NCI-H1105 treated with DMSO at 0.1 percent for 48 hours (cell line): ENCODE measurements at places on chromosomes 7 and 10.

- DNase-seq, result no peak
Observed at GRCh38 chr7:11232462-11232861, 258.8 kb downstream of the PHF14 start.

DNA sequence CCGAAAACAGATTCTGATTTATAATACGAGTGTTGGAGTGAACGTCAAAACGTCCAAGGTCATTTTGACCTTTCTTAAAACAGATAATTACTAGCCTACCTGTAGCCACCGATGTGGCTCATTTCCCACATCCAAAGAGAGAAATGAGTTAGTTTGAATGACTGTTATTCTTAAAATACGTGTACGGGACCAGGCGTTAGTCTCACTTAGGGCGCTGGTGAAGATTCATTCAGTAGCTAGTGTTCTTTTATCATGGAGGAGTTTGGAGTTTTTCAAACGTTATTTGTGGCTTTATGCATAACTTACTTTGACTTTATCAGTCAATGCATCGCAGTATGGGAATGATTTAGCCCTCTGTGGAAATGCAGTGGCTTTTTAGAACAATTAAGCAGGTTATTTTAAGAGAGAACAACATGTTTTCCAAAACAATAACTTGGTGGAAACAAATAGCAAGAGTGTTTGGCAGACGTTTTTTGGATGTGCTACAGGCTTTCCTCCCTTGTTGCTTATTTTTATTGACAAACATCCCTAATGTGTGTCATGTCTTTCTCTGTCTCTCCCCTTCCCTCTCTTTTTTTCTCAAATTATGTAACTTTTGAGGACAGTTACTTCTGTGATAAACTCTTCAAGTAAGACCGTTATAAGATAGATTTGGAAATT is 1.6 kb downstream of the BICC1 start:
- no peak for DNase-seq

DNA sequence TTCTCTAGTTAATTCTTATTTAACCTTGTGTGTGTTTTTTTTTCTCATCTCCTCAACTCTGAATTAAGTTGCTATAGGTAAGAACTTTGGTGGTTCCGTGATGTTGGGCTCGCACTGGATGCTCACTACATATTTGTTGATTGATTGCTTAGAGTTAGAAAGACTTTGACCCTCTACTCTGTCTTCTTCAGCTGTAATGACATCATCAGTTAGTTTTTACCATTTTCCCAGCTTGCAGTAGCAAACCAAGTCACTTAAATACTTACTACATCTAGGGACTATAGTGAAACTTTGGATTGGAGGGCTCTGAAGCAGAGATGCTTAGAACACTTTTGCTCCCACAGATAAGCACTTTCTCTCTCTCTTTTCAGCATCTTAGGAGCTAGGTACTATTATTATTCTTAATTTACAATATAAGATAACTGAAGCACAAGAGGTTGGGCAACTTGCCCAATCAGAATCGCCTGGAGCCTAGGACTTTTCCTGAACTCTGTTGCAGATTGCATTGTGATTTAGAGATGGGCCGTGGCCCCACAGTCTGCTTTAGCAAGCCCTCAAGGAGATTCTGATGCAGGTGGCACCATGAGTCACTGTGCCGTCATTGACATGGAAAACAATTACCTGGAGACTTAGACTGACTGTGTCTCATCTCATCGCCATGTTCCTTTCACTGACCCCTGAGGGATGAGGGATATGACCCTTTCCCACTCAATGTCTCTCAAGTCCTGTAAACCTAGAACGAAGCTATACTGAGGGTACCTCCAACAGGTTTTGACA is 471.9 kb upstream of the PODXL start:
- no peak for DNase-seq

GRCh38 chr7:98729121-98729520 is 112.0 kb downstream of the NPTX2 start:
- no peak for DNase-seq

DNA sequence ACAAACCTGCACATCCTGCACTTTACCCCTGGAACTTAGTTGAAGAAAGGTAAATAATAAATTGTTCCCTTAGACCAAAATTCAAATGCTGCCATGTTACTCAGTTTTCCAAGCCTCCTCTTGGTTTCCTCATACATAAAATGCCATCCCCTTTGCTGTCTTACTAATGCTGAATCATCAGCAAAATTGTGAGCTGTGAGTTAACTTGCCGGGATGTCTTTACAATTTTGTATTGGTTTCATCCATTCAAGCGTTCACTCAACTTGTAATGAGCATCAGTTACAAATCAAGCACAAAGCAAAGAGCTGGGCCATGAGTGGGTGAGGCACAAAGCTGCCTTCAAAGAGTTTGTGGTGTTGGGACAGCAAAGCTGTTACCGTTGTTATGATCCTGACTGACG is 395.8 kb upstream of the ZMIZ1 start:
- no peak for DNase-seq

- no peak for DNase-seq
Observed at GRCh38 chr7:115840702-115841101, 189.9 kb downstream of the TFEC start.

DNA sequence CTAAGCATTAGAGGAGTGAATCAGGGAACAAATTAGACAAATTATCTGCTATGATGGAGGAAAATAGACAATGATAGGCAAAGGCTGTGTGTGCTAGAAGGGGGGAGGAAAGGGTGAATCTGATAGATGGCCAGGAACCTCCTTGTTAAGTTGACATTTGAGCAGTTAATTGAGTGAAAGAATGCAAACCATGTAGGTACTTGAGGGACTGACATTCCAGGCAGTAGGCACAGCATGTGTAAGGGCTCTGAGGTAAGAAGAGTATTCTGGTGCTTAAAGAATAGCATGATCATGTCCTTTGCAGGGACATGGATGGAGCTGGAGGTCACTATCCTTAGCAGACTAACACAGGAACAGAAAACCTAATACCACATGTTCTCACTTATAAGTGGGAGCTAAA is 48.6 kb upstream of the TES start:
- peak; percentile 4 for DNase-seq

GRCh38 chr7:6533893-6534495 is 17.3 kb downstream of the GRID2IP start:
- no peak for DNase-seq

- no peak for DNase-seq
Observed at GRCh38 chr7:20998309-20998708, 211.6 kb upstream of the SP8 start.

- DNase-seq, result no peak
Observed at GRCh38 chr7:157739650-157740049, 402.8 kb downstream of the DNAJB6 start.

DNA sequence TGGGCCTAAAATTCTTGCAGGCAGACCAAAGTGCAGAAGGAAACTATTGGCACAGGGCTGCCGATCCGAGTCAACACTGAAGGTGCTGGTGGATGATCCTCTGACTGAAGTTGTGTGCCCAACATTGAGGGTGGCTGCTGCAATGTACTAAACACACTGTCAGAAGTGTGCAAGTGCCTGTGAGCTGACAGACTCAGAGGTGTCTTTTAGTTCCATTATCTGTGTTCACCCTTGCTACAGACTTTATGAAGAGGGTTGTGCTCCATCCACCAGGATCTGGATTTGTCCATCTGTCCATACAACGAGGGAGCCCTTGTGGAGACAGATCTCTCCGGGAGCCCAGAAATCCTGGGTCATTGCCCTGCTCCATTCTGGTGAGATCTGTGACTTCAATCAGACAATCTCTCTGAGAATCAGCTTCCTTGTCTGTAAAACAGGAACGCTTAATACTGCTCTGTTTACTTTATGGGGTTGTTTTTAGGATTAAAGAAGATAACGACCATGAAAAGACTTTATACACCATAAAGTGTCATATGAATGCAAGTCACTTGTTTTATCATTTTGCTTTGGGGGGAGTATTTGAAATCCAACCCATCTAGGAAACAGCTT is 9.5 kb upstream of the TRPV6 start:
- DNase-seq, result no peak

DNA sequence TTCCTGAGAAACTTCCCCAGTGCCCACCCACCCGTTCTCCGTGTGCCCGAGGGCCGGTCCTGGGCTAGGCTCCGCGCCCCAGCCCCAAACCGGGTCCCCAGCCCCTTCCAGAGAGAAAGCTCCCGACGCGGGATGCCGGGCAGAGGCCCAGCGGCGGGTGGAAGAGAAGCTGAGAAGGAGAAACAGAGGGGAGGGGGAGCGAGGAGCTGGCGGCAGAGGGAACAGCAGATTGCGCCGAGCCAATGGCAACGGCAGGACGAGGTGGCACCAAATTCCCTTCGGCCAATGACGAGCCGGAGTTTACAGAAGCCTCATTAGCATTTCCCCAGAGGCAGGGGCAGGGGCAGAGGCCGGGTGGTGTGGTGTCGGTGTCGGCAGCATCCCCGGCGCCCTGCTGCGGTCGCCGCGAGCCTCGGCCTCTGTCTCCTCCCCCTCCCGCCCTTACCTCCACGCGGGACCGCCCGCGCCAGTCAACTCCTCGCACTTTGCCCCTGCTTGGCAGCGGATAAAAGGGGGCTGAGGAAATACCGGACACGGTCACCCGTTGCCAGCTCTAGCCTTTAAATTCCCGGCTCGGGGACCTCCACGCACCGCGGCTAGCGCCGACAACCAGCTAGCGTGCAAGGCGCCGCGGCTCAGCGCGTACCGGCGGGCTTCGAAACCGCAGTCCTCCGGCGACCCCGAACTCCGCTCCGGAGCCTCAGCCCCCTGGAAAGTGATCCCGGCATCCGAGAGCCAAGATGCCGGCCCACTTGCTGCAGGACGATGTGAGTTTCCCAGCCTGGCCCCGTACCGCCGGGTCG is at the start of gene SCD:
TSS of gene SCD (plus strand) at position 469 of the 803 bp plus-strand sequence. CDS start at position 741, 272 bp downstream.
- peak; percentile 93 for DNase-seq

GRCh38 chr10:27223964-27224363 is 16.6 kb downstream of the ACBD5 start:
- DNase-seq, result no peak

- peak; percentile 47 for DNase-seq
Observed at GRCh38 chr10:110311357-110311949, 6.7 kb upstream of the SMNDC1 start.

- DNase-seq, result no peak
Observed at GRCh38 chr7:16905300-16906044, 23.7 kb upstream of the AGR3 start.

GRCh38 chr10:24727786-24728185 is 4.1 kb upstream of the ARHGAP21 start:
- DNase-seq, result no peak

- no peak for DNase-seq
Observed at GRCh38 chr7:140581411-140581810, 59.2 kb downstream of the DENND2A start.

DNA sequence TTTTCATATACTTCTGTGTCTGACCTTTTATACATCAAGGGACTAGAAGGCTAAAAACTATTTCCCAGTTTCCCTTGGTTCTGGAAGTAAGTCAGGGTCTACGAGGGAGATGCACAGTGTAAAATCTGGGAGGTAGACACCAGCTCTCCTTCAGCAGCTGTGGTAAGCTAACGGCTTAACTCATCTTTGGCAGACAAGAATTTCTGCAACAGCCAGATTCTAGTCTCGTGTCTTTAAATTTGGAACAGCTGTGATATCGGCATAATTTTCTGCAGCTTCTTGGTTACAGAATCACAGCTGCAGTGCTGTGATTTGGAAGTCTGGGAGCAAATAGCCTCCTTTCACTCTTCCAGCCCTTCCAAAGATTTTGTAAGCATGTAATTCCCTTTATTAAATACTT is 37.4 kb upstream of the ABCB4 start:
- no peak for DNase-seq

DNA sequence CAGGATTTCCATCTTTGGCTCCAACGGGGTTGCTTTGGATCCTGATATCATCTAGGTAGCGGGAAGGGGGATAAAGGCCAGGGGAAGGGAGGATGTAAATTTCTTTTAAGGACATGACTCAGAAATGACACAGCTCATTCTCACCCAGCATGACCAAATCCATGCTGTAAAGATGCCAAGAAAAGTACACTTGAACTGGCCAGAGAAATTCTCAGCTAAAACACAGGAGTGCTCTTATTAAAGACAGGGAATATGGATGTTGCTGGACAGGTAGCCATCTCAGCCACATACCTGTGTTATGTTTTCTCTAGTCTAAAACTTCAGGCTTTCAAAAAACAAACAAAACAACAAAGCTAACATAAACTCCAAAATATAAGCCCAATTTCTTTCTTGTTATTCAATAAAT is 68.3 kb downstream of the NAMPT start:
- no peak for DNase-seq

- DNase-seq, result peak; percentile 35
Observed at GRCh38 chr10:101066146-101066895, 4.5 kb downstream of the KAZALD1 start.

- no peak for DNase-seq
Observed at GRCh38 chr7:16929146-16929762, 47.5 kb upstream of the AGR3 start.

GRCh38 chr10:91930939-91931338 is 7.4 kb downstream of the BTAF1 start:
- no peak for DNase-seq

- DNase-seq, result no peak
Observed at GRCh38 chr10:3323865-3324498, 151.4 kb upstream of the PITRM1 start.

GRCh38 chr7:114937446-114937845 is 15.6 kb downstream of the MDFIC start:
- DNase-seq, result no peak

- no peak for DNase-seq
Observed at GRCh38 chr7:18123508-18124239, 96.0 kb upstream of the PRPS1L1 start.

DNA sequence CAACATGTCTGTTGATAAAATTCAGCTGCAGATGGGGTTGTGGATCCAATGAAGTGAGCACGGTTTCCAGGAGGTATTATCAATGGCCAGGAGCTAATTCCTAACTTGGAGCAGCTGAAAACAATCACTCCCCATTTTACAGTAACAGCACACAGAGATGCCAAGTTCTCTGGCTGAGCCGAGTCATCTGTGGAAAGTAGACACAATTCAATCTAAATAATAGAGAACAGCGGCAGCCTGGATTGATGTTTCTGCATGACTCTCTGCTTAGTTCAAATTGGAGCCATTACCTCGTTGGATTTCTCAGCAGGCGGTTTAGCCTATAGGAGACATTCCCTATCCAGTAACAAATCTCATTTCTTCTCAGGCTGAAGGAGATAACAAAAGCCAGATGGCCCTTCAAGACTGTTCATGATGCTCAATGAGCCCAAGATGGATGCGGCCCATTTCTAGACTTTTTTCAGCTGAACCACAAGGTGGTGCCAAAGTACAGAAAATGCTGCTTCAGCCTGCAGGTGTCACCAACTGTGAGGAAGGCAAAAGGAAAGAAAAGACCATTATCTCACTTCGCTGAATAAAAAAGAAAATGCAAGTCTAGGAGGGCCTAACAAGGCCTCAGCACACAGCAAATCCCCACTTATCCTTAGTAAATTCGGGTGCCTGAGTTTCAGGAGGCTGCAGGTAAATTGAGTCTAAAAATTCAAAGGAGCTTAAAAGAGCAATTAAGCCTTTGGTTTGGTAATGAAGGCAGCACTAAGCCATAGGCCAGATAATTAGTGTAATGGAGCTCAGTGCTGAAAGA is 83.7 kb downstream of the SLC16A9 start:
- peak; percentile 77 for DNase-seq
